ENCODE measurements at places on chromosomes 13 and 19.
A peak's percentile ranks its signal among the peaks of the same experiment; 100 is the strongest.

DNA sequence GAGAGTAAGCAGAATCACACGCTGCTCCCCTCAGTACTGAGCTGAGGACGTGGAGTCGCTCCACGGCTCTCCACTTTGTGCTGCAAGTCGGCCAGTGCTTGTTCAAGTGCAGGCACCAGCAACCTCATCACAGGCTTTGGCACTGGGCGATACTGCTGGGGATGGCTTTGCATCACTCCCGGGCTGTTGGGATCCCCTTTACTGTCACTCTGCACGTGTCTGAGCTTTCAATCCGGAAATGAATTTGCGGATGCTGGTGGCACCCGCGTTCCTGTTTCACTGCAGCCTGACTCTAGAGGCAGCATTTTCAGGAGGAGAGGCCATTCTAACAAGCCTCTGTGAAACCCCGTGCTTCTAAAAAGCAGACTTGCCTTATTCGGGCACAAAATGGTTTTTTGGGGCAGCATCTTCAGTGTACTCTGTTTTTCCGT lies 19.1 kb downstream of the SMARCA4 start:
- DNase-seq: peak; percentile 4

GRCh38 chr13:75762076-75762937 lies 126.2 kb downstream of the LMO7 start:
- peak; percentile 58 for DNase-seq

DNA sequence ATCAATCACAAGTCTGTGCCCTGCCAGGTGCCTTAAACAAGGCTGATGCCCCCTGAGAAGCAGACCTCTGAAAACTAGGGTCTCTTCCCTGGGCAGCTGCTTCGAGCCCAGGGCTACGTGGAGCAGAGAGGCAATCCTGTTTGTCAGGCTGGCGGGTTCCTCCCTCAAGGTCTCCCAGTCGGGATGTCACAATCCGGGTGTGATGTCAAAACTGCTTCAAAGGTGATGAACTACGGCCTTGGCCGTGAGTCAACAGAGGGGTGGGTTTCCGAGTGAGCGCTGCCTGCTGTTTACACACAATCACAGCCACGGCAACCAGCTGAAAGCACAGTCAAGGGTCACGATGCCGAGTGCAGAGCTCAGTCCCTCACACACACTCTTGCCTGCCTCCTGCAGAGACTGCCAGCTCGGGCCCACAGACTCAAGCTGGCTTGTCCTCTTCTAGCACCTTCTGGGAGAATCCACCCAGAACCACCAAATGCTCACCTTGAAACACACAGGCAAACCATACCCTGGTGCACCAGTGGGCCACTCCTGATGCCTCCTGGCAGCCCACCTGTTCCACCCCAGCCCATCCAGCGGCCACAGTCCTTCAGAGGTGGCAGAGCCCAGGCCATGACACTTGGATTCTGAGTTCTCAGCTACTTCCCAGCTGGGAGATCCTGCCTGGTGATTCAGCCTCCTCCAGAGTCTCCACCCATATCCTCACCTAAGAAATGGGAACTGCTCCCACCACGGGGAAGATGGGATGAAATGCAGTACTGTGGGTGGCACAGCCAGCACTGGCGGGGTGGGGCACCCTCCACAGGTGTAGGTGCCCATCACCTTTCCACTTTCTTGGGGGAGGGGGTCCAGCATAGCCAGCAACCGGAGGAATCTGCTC lies 6.8 kb downstream of the ELL start:
- DNase-seq: no peak

GRCh38 chr13:50543782-50544181 lies 299.7 kb downstream of the DLEU7 start:
- DNase-seq: no peak

DNA sequence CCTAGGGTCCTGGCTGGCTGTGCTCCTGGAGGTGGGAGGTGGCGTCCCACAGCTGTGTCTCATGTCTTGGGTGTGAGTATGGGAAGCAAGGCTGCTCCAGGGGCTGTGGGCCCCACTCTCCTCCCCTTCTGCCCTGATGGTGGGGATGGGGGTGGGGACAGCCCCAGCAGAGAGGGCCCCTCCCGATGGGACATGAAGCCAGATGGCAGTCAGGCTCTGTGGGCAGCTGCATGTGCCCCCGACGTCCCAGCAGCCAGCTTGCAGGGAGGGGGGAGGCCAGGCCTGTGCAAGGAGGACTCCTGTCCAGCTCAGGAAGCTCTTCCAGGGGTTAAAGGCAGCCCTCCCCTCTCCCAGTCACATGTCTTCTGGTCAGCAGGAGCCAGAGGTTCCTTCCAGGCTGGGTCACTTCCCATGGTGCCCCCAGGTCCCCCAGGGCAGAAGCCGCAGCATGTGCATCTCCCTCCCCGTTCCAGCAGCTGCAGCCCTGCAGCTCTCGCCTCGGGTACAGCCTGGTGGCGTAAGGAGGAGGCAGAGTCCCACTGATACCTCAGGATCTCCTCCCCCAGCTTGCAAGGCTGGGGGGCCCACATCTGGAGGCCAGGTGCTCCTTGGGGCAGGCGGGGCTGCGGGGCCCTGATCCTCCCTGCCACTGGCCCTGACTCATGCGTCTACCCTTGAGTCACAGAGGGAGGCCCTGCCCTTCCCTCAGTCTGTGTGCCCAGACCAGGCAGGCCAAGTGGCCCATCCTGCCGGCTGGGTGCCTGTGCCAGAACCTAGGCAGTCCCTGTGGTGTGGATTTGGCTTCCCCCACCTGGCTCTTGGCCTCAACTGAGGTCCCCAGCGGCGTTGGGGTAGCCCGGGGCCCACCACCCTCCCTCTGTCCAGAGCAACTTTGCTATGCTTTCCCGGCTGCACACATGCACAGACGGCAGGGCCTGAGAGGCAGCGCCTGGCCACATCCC lies 13.0 kb downstream of the YIPF2 start:
- no peak for DNase-seq

GRCh38 chr13:109233293-109233692 lies 553.1 kb downstream of the IRS2 start:
- no peak for DNase-seq

DNA sequence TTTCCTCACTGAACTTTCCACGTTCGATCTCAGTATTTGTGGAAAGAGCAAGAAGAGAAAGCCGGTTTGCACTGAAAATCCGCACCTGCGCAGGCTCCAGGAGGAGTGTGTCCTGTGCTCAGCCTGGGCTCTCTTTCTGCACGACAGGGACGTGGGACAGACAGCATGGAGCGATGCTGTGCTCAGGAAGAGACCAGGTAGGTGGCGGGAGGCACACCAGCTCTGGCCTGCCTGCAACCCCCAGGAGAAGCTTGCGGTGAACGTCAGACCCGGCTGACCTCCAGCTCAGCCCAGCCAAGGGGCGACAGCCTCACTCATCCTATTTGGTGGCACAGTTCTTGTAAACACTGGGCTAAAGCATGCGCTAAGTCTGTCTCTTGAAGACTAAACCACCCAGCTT lies 35.9 kb downstream of the NAXD start:
- DNase-seq: no peak

- DNase-seq: no peak
These were observed 5.4 kb downstream of the ARL11 start for GRCh38 chr13:49633710-49634109.

GRCh38 chr13:57813651-57814050 lies 182.1 kb downstream of the PCDH17 start:
- DNase-seq: no peak

- no peak for DNase-seq
These were observed 249.4 kb downstream of the KCTD12 start for GRCh38 chr13:76636829-76637228.

GRCh38 chr13:52405767-52406494 lies at the start of gene THSD1:
Gene THSD1, minus strand, starts transcription at chr13:52406172. Its CDS starts 3,572 bp downstream, at chr13:52402600.
- DNase-seq: no peak

DNA sequence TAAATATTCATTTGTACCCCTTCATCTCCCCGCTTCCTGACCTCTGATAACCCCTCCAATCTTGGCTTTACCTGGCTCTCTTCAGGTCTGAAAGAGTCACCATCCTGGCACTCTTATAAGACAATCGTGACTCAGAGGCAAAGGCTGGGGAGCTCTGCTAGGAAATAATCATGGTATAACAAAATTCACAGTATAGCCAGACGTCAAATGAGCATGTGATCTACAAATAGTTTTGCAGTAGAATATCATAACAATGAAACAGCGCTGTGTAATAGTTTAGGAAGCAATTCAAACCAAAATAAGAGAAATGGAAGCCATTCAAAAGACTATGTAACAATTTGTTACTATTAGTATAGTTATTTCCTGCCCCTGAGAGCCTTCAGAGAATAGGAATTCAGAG lies 34.2 kb downstream of the RXFP2 start:
- no peak for DNase-seq

DNA sequence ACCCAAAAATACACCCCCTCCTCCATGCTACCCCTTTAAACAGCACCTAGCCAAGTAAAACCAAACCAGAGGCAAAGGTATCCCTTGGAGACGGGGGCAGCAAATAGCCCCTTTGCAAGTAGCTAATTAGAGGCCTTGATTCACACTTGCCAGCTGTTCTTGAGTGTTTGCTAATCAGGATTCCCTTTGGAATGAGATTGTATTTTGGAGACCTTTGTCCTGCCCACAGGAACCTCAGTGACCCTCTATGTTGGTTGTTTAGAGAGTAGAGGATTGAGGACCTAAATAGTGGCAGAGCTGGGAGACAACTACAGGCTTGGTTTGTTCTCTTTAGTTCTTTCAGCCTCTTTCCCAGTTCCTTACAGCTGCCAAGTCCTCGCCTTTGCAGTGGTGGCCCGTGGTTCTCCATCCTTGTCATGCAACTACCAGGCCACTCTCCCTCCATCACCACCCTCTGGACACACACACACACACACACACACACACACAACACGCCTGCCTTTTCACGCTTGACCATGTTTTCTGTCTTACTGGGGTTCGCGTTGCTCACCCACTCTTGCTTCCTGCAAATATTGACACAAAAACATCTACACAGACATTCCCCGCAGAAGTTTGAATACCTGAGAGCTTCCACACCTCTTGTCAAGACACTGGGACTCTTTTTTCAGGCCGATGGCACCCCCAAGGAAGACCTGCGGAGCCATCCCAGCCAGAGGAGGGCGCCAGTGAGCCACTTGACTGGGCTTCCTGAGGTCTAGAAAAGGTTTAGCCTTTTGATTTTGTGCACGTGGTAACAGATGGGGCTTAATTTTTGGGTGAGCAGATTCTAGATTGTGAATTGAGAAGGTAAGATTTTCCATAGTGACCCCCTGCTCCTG lies 80.0 kb upstream of the GPR183 start:
- DNase-seq: peak; percentile 82

All from CD4-positive, alpha-beta T cell treated with Interleukin-6 at 100 ng/mL for 8 hours (primary cell).